ENCODE measurements at places on chromosomes 7 and 10.

DNA sequence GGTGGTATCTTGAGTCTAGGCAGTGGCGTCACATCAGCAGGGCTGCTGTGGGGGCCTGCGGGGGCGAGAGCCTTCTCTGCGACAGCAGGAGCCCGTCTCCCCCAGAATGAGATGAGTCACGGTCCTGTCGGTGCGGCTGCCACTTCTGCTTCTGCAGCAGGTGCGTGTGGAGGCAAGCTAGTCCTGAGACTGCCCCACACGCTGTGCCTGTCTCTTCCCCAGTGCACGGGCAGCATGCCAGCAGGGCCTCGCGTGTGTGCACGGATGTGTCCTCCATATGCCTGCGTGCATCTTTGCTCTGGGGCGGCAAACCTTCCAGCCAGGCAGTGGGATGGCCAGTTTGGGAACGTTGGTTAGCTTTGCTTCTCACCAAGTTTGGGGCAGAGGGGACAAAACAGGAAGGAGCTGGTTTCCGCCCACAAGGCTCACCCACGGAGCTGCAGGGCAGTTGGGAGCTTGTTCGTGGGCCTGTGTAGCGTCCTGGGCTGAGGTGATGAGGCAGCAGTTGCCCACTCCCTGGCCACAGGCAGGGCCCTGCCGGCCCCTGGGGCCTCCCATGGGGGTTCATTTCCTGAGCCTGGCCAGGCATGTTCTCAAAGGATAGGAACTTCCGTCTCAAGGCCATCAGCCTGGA is 60.8 kb upstream of the PPIF start:
- peak; percentile 36 for DNase-seq

DNA sequence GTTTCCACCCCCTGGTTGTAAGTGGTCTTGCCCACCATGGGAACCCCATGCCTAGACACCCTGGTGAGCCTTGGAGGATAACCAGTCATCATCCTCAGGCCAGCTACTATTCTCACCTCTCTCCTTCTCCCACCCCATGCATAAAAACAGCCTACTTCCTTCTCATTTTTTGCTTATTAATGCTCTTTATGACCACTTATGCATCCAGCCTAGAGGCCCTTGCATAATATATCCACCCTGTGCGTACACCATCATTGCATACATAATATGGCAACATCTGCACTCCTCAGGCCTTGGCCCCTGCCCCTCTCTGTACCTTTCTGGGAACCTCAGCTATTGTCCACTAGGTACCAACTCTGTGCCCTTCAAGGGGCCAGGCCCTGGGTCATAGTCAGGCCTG is 91.0 kb downstream of the CDH23 start:
- DNase-seq, result no peak

GRCh38 chr7:69822386-69822785 is 224.1 kb downstream of the AUTS2 start:
- DNase-seq, result no peak

DNA sequence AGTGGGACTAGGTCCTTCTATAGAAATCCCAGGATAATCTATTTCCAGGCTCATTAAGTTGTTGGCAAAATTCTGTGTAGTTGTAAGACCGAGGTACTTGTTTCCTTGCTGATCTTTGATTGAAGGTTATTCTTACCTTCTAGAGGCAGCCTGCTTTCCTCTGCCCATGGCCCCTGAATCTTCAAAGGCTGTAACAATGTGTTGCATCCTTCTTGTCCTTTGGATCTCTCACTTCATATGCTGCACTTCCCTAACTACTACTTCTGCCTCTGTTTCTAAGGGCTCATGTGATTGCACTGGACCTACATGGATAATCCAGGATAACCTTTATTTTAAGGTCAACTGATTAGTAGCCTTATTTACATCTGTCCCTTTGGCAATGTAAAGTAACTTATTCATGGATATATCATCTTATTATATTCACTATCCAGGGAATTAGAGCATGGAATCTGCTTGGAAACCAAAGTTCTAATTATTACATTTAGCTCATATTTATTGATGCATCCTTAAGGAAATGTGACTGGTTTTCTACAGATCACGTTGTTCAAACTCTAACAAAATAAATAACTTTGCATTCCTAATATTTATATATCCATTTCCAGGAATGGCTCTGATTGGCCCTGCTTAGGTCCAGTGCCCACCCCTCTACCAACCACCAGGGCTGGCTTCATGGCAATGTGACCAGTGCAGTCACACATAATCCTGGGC is 85.6 kb downstream of the IMMP2L start:
- DNase-seq, result no peak

DNA sequence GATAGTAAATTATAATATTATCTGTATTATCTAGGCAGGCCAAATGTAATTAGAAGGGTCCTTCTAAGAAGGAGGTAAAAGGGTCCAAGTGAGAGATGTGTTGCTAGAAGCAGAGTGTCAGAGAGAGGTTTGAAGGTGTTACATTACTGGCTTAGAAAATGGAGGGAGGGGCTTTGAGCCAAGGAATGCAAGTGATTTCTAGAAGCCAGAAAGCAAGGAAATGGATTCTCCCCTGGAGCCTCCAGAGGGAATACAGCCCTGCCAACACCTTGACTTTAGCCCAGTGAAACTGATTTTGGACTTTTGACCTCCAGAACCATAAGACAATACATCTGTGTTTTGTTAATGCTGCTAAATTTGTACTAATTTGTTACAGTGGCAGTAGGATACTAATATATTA is 97.9 kb upstream of the IL6 start:
- DNase-seq, result no peak

GRCh38 chr7:112503361-112503972 is 22.7 kb downstream of the LSMEM1 start:
- no peak for DNase-seq

DNA sequence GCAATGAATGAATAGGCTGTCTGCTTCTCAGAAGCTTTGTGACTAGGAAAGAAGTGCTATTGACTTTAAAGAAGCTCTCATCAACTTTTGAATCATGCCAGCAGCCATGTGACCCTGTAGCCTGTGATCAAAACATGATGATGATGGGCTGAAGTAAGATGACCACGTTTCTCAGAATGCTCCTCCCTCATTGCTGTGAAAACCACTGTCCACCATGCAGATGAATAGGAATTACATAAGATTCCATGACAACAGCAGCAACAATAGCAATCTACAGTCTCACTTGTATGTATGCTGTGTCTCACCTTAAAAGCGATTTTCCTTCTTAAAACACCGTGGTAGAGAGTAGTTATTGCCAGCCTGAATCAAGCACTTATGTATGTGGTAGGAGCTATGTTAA is 228.4 kb downstream of the TRIL start:
- peak; percentile 27 for DNase-seq

- DNase-seq, result no peak
Observed at GRCh38 chr10:1094112-1095057, 38.2 kb downstream of the WDR37 start.

GRCh38 chr10:97278491-97278989 is 13.9 kb downstream of the ARHGAP19 start:
- DNase-seq, result peak; percentile 91

DNA sequence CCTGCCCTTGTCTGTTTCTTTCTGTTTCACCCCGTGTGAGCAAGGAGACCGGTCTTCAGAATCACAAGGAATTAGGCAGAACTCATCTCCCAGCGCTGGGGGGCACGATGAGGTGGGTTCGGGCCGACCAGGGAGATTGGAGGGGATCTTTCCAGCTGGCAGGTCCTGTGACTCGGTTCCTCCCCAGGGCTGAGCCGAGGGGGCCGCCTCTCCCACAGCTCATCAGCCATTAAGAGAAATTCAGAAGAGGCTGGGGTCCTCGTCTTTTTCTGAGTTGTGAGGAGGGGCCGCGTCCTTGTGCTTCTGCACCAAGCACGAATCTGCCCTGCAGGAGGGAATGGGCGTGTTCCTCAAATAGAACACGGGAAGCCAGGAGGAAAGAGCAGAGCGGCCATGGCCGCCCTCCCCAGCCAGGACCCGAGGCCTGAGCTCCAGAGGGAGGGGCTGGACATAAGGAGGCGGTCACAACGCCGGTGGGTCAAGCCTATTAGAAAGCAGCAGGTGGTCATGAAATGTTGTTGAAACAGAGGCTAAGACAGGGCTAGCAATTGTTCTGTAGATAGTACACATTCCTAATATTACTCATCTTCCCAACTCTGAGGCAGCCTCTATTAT is 125.3 kb downstream of the ADARB2 start:
- no peak for DNase-seq

- no peak for DNase-seq
Observed at GRCh38 chr7:86558680-86559501, 84.8 kb upstream of the GRM3 start.

DNA sequence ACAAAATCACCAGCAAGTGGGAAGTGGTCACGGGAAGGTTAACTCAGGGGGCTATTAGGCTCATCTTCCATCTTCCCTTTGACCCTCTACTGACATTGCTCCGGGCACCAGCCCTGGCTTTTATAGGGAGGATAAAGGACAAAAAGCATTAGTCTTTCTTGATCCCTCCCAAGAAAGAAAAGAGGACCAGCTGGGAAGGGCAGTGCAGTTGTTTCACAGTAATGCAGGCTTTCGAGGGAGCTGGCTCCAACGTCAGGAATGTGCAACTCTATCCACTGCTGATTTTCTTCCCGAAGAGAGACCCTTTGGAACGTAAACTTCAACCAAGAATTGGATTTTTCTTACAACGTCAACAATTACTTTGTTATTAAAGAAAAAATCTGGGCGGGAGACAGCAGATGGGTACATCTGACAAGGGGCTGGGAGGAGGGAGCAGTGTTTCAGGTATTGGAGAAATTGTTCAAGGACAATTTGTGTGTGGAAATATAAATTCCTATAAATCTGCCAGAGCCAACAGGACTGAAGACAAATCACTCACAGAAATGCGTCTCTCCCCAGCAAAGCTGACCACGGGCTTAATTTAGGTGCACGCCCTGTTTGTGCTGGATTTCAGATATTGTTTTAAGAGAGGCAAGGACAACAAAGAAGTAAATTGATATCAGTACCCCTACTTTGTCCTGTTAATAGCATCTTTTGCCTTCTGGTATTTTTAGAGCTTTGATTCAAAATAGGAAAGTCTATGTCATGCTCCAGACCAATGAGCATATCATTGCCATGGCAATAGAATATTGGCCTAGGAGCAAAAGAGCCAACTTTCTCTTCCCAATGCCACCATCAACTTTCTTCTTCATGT is 23.4 kb upstream of the ARID5B start:
- DNase-seq, result no peak

GRCh38 chr10:70461397-70462348 is 16.9 kb upstream of the PALD1 start:
- peak; percentile 54 for DNase-seq

- no peak for DNase-seq
Observed at GRCh38 chr7:45586542-45587520, 12.7 kb downstream of the ADCY1 start.

DNA sequence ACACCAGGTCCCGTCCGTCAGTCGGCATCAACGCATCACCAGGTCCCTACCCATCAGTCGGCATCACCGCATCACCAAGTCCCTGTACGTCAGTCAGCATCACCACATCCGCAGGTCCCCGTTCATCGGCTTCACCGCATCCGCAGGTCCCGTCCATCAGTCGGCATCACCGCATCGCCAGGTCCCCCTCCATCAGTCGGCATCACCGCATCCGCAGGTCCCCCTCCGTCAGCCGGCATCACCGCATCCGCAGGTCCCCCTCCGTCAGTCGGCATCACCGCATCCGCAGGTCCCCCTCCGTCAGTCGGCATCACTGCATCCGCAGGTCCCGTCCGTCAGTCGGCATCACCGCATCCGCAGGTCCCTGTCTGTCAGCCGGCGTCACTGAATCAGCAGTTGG is 55.1 kb downstream of the IGF2BP3 start:
- no peak for DNase-seq

- DNase-seq, result no peak
Observed at GRCh38 chr7:96624954-96625353, 84.7 kb downstream of the SEM1 start.

DNA sequence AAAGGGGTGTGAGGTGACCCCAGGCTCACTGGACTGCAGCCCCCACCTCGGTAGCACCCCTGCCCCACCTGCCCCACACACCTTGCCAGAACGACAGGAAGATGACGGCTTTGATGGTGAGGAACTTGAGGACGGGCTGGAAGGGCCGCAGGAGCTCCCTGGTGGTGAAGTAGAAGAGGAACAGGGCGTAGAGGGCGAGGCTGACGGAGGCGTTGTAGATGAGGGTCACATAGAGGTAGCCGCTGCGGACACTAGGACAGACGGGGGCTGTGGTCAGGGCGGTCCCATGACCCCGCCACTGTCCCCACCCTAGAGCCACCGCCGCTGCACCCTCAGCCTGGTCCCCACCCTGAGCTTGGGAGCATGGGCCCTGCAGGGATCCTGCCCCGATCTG is 7.6 kb downstream of the TMEM184A start:
- DNase-seq, result no peak

DNA sequence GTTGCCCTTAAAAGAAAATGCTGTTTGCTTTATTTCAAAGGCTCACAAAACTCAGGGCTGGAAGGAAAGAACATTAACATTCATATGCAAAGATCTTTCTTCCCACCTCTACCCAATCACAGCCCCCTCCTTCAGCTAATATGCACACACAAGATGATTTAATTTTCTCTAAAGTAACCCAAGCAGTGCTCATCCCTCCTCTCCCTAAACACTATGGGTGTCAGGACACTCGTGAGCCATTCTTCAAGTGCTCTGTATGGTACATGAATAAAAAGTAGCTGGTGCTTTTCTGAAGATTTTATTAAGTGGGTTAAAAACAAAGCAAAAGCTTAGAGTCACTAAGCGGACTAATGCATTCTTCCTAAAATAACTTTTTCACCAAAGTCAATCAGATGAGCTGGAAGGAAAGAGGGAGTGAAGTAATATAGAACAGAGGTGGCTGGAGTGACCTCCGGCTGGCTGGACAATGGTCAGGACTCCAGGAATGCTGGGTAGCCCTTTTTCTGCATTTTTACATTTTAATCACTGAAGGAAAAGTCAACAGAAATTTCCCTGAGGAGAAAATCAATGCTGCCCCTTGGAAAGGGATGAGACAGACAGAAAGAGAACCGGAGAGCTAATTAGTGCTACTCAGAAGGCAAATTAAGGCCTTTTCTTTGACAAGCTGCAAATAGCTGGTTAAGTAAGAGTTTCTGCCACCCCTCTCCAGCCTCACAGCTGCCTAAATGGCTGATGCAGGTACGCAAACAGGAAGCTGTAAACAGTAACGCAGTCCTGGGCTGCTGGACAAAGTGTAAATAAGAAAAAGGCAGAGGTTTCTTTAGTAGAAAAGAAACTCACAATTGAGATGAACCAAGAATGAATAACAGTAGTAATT is 6.6 kb downstream of the DGKI start:
- DNase-seq, result no peak

GRCh38 chr7:77476871-77477270 is 60.2 kb upstream of the PTPN12 start:
- no peak for DNase-seq

DNA sequence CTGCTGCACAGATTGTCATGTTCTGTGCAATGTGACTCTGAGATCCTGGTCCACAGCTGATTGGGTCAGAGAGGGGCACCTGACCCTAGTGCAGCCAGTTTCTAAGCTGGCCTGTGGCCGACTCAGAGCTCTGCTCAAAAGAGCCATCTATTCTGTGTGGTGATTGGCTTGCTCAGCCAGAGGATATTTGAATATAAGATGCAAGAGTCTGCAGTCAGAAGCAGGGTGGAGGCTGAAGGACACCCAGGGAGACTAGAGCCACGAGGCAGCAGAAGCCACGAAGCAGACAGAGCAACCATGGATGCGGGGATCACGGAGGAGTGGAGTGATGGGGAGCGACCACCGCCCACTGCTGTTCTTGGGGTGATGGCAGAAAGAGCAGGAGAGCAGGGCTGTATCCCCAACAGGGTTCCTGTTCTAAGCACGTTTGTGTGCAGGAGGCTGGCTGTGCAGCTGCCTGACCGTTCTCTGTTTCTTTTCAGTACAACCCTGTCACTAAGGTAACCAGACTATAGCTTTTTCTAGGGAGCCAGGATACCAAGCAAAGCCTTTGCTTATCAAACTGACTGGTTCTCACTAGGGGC is 19.5 kb upstream of the RHEB start:
- DNase-seq, result peak; percentile 44

Data from iris pigment epithelial cell (primary cell).